ENCODE measurements at places on chromosomes 16 and 17. TPM values are rescaled to one million over a fixed set of nuclear protein-coding genes. Genes with fewer than 3 reads are reported as not detected.

The STXBP4 gene
- 23.6 TPM for total RNA-seq

The FBXO39 gene
- total RNA-seq: 5.5 TPM

The RHOT2 gene
- 33.2 TPM for total RNA-seq

The OR3A3 gene
- 5.3 TPM for total RNA-seq

The ELMO3 gene
- not detected for total RNA-seq

The AKAP10 gene
- 17.8 TPM for total RNA-seq

The KRTAP3-1 gene
- total RNA-seq: not detected

The CCDC40 gene
- 2.9 TPM for total RNA-seq

The CDK12 gene
- 19.0 TPM for total RNA-seq

DNA sequence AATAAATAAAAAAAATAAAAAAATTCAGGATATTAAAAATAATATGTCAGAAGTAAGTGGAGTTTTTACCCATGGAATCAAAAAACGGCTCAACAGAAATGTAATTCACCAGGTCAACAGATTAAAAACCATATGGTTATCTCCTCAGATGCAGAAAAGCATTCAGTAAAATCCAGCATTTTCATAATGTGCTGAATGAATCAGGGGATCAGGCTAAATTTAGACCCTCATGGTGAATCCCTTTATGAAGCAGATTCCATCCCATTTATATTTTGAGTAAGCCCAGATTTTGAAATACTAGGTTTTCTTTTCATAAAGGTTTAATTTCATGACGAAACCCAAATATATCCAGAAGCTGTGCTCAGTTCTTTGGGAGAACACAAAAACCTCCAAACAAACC is 84.4 kb downstream of the OR1D5 start:
- DNase-seq: peak; percentile 78

- DNase-seq: no peak
Observed at GRCh38 chr17:5128905-5129535, 13.2 kb downstream of the USP6 start.

GRCh38 chr17:40168262-40168832 is 8.9 kb upstream of the RAPGEFL1 start:
- DNase-seq: peak; percentile 70

GRCh38 chr16:85888405-85889331 is 10.3 kb upstream of the IRF8 start:
- no peak for DNase-seq

GRCh38 chr17:68697850-68698361 is 96.7 kb upstream of the FAM20A start:
- no peak for DNase-seq

DNA sequence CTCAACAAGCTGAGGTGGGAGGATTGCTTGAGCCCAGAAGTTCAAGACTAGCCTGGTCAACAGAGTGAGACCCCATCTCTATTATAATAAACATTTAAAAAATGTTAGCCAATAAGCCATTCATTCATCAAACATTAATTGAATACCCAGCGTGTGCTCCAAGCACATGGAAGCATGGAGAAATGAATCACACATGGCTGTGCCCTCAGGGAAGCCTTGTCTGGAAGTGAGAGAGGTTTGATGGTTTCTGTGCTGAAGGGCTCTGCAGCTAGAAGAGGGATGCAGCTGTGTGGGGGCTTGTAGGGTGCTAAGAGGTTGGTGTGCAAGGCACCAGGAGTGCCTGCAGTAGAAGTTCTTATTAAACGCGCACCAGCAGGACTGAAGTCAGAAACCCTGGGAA is 11.2 kb downstream of the CYB5D2 start:
- no peak for DNase-seq

DNA sequence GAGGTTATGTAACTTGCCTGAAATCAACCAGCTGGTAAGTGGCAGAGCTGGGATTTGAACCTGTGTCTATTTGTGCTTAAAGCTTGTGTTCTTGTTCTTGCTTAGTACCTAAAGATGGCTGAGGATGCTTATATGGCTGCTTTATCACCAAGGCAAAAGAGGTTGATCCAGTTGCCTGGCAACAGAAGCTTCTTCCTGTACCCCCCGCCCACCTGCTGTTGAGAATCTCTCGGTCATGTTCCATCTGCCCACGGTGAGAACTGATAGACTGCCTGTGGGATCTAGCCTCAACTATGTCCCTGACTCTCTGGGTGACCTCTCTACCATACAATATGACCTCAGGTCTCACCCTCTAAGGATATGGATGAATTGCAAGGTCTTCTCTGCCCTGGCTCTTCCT is 60.7 kb downstream of the ABCC6 start:
- no peak for DNase-seq

DNA sequence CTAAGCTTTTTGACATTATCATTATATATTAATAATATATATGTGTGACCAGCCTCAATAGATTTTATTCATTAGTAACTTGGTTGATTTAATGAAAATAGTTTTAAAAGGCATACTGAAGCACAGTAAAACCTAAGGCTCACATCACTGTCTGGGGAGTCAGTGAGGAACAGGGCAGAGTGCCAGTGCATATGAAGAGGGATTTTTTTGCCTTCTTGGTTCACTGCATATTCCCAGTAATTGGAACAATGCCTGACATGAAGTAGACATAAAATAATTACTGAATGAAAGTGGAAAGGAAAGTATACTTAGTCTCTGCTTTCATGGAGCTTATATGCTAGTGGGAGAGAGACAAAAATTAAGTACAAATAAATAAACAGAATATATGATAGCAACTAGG is 81.1 kb downstream of the FTO start:
- peak; percentile 86 for DNase-seq

DNA sequence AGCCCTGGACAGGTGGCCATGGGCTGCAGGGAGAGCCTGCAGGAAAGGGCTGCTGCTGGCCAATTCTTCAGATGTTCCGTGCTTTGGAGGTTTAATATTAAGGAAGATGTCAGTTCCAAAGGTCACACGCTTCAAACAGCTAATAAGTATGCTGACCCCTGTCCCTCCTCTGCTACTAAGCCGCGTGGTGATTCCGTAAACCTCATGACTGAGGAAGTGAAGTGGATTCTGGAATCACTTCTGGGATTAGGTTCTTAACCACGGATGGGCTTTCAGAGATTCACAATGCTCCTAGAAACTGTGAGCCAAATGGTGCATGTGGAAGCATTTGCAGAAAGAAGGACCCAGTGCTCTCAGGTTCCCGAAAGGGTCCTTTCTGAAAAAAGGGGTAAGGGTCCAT is 28.5 kb upstream of the ERN1 start:
- no peak for DNase-seq

DNA sequence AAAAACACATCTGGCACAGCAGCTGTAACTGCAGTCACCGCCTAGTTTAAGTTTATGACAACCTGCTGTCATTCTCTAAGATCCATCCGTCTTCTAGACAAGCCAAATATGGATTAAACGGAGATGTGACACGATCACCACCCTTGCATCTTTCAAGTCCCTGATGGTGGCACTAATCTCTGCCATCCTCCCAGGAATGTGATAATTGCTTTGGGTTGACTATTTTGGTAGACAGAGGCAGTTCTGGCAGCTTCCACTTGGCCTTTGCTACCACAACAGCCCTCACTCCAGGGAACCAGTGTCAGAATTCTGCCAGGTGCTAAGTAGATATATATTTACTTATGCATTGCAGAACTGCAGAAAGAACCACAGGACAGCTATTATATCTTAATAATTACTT is 81.3 kb downstream of the ADCY9 start:
- DNase-seq: no peak

DNA sequence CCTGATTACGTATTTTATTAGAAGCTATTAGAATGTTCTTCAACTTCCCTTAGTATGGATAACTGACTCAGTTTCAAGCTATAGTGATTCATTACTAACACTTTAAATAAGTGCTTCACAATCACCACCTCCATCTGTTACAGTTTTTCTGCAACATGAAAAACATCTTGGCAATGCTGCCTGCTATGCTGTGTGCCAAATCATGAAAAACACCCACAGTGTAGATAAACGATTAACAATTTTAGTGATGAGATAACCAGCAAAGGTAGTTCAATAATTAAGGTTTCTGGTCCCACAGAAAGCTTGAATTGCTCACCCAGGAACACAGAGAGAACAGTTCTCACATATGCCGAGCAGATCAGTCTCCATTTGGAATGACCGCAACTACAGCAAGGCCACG is 51.4 kb upstream of the SLC25A19 start:
- DNase-seq: no peak

GRCh38 chr17:43591779-43592562 is 45.8 kb upstream of the ETV4 start:
- DNase-seq: peak; percentile 91

DNA sequence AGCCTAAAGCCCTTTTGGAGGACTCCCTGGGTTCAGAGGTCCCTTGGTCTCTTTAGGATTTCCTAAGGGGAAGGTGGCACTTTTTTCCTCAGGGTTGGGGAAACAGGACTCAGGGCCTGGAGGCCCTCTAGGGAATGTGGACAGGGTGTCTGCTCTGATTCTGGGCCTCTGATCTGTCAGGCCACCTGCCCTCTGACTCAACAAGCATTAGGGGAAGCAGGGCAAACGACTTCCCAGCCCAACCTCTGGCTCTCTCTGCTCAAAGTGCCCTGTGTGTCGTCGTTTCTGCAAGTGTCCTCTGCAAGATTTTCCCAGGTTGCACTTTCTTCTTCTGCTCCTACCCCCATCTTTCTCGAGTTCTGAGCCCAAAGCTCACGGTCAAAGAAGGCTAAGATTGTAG is 6.6 kb upstream of the IGFBP4 start:
- DNase-seq: no peak

- no peak for DNase-seq
Observed at GRCh38 chr17:77493901-77494663, 353.3 kb downstream of the SEC14L1 start.

GRCh38 chr16:4525069-4525468 is 13.5 kb downstream of the CDIP1 start:
- peak; percentile 69 for DNase-seq

DNA sequence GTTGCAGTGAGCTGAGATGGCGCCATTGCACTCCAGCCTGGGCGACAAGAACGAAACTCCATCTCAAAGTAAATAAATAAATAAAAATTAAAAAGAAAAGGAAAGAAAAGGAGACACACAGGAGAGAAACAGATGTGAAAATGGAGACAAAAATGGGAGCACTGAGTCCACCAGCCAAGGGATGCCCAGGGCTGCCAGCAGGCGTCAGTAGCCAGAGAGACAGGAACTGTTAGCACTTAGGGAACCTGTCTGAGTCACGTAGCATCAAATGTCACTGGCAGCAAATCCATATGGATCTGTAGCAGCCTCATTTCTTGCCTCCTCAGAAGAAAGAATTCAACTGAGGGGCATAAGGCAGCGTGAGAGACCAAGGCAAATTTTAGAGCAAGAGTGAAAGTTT is 79.7 kb downstream of the CYLD start:
- no peak for DNase-seq

- DNase-seq: no peak
Observed at GRCh38 chr16:85753976-85754375, 3.1 kb upstream of the C16orf74 start.

DNA sequence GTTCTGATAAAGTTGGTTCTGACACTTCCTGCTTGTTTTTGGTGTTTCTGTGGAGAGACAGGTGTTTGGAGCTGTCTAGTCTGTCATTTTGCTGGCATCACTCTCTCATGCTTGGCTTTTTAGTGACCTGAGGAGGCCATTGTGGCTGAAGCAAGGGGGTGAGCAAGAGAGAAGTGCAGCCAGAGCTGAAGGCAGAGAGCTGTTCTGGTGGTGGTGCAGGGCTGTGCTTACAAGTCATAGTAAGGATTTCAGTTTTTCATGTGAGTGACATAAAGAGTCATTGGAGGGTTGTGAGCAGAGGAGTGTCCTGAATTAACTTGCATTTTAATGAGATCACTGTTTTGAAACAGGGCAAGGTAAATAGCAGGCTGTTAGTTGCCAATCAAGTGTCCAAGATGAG is 97.5 kb downstream of the CHD9 start:
- no peak for DNase-seq

DNA sequence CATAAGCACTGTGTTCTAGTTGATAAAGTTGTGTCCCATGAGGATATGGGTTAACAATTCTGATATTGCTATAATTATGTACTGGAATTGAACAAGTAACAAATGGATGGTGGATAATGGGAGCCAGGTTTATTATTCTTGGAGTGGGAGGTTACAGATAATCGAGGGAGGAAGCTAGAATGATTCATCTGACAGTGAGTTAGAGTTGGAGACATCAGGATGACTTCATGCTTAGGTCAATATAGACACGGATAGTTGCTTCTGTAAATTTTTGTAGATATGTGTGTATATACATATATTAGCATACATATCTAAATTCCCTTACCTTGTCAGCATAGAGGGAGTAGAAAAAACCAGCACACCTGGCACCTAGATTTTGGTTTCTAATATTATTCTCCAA is 293.4 kb downstream of the SHISA9 start:
- no peak for DNase-seq

- no peak for DNase-seq
Observed at GRCh38 chr17:36900160-36900512, 37.1 kb upstream of the LHX1 start.

DNA sequence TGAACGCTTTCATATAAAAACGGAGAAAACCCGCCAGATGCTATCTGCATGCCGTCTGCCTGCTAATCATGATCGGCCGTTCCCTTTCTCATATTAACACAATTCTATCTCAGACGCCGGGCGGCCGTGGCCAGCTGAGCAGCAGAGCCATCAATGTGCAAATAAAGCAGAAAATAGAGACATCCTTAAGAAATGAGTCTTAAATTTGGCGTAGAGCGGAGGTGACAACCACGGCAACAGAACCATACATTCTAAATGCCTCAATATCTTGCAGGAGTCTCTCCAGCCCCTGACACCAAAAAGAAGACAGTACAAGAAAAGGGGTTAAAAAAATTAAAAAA is 2.7 kb upstream of the IRX5 start:
- peak; percentile 44 for DNase-seq

DNA sequence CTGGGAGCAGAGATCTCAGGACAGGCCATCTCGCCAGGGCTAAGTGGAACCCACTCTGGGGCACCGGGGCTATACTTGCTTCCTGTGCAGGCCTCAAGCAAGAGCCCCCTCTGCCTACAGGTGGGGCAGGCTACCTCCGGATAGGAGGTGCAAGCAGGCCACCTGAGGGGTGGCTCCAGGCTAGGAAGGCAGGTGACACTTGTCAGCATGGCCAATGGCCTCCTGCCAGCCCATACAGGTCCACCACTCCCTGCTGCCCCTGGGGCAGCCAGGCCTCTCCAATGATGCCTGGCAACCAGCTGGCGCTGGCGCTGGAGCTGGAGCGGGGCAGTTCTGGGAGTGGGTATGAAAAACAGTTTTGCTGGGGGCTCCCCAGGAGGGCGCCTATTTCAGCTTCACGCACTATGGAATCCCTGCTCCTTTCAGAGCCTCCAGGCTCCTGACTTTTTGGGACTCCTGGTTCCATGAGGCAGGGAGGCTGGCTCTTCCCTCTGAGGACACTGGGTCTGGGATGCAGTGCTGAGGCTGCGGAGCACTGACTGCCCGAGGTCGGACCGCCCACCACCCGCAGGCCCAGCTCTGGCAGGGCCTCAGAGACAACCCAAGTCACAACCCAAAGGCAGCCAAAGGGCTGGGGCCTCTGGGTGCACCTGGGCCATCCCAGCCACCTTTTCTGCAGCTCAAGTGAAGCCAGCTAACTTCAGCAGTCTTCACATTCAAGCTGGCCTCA is 8.4 kb upstream of the SREBF1 start:
- no peak for DNase-seq
